ENCODE measurements at places on chromosomes 7 and 10. TPM values are rescaled to one million over a fixed set of nuclear protein-coding genes. Genes with fewer than 3 reads are reported as not detected.

Gene AKR1B15
- 1.8 TPM for total RNA-seq

Gene MEIG1
- total RNA-seq = not detected

Gene CHAT
- not detected for total RNA-seq

Gene LRIT1
- total RNA-seq = not detected

Gene OR6B1
- total RNA-seq = not detected

Gene GRB10
- total RNA-seq = 61.8 TPM

Gene TMEM225B
- total RNA-seq = 1.8 TPM

Gene RBP3
- not detected for total RNA-seq

Gene SEC31B
- total RNA-seq = 18.4 TPM

Gene IGF2BP3
- total RNA-seq = not detected

Gene MEST
- total RNA-seq = 75.6 TPM

Gene MINDY3
- 25.3 TPM for total RNA-seq

DNA sequence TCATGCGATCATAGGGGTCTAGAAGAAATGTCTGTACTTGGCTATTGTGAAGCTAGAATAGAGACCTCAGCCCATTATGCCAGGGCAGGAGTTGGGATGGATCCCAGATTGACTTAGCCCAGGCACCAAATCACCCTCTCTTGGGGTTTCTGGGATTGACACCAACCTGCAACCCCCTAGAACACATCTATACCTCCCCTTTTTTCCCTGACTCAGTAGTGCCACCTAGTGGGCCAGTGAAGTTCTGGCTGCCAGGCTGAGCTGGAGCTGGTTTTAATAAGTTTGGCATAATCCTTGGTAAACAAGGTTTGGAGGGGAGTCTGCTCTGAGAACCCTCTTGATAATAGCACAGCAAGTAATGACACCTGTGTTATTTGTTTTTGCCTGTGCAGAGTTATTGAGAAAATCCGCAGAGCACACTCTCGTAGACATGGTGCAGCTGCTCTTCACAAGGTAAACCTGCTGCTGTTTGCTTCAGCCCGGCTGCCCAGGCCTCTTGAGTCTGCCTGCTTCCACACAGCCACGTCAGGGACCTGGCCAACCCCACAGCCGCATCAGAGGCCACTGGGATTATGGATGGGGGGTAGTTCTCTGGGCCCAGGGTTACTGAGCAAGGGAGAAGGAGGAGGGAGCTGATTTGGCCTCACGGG lies 43.3 kb upstream of the NFKB2 start:
- H3K4me1 ChIP-seq = no peaks in the 10 kb centered on the region
- H3K27ac ChIP-seq = no peak overlapping the region
- H3K4me3 ChIP-seq = no peak overlapping the region
- H3K36me3 ChIP-seq = peaks cover 18% of the 10 kb centered on the region
- H3K27me3 ChIP-seq = no peaks in the 10 kb centered on the region

- no peak for DNase-seq
- H3K27me3 ChIP-seq = no peaks in the 10 kb centered on the region
- no peak overlapping the region for H3K27ac ChIP-seq
- no peak overlapping the region for H3K4me3 ChIP-seq
- H3K4me1 ChIP-seq = no peaks in the 10 kb centered on the region
- no peaks in the 10 kb centered on the region for H3K36me3 ChIP-seq
These were observed 74.6 kb upstream of the STRIP2 start for GRCh38 chr7:129359638-129360037.

- H3K36me3 ChIP-seq = no peaks in the 10 kb centered on the region
- no peak overlapping the region for H3K4me3 ChIP-seq
- no peaks in the 10 kb centered on the region for H3K27me3 ChIP-seq
- DNase-seq = no peak
- H3K4me1 ChIP-seq = peaks cover 4% of the 10 kb centered on the region
- H3K27ac ChIP-seq = no peak overlapping the region
These were observed 377.4 kb downstream of the MALRD1 start for GRCh38 chr10:19426034-19426433.

DNA sequence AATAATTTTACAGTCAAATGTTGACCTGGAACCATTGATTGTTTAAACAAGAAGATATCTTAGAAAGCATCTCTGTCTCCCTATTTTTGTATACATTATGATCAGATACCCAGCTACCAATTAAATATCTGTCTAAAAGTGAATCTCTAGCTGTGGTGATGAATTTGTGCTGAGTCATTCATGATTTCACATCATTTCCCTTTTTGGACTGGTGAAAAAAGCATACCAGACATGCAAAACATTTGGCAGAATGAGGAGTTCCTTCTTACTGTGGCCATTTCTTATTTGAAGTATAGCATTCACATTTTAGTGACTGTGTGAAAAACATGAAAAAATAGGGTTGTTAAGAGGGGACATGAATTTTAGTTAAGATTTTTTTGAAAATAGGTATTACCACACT lies 98.0 kb upstream of the GATA3 start:
- DNase-seq = no peak
- H3K4me3 ChIP-seq = no peak overlapping the region

DNA sequence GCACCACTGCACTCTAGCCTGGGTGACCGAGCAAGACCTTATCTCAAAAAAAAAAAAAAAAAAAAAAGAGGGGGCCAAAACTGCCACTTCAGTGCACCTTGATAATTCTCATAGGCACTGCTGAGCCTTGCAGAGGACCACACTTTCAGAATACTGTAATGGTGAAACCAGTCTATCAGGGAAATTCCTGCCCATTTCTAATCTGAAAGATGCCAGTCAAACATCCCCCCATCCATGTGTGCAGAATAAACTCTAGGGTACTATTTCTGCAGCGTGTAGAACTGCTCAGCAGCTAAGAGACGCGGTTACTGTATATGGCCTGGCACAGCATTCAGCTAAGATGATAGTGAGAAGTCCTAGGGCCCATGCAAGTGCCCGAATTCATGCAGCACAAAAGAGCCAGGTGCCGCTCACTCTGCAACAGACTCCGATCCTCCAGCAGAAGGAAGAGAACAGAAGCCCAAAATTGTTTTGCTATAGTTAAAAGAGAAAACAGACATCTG lies 286.8 kb upstream of the KLF14 start:
- H3K27me3 ChIP-seq = no peaks in the 10 kb centered on the region
- peaks cover 95% of the 10 kb centered on the region for H3K4me1 ChIP-seq
- no peak for DNase-seq
- no peaks in the 10 kb centered on the region for H3K36me3 ChIP-seq
- H3K4me3 ChIP-seq = no peak overlapping the region

GRCh38 chr10:71747551-71748523 lies 25.5 kb downstream of the VSIR start:
- H3K27me3 ChIP-seq = no peaks in the 10 kb centered on the region
- peaks cover 33% of the 10 kb centered on the region for H3K4me1 ChIP-seq
- H3K27ac ChIP-seq = peak overlapping the region; percentile 41
- no peak overlapping the region for H3K4me3 ChIP-seq

GRCh38 chr7:96217147-96217546 lies 104.8 kb downstream of the SLC25A13 start:
- H3K36me3 ChIP-seq = no peaks in the 10 kb centered on the region
- H3K27me3 ChIP-seq = no peaks in the 10 kb centered on the region
- H3K4me3 ChIP-seq = no peak overlapping the region
- H3K27ac ChIP-seq = no peak overlapping the region

GRCh38 chr7:130490888-130491804 lies 739 bp upstream of the MEST start:
- peak overlapping the region; percentile 33 for H3K4me3 ChIP-seq
- peaks cover 5% of the 10 kb centered on the region for H3K4me1 ChIP-seq
- no peaks in the 10 kb centered on the region for H3K36me3 ChIP-seq
- H3K27ac ChIP-seq = no peak overlapping the region

GRCh38 chr10:57964351-57964750 lies 303.3 kb downstream of the IPMK start:
- H3K4me1 ChIP-seq = no peaks in the 10 kb centered on the region
- no peaks in the 10 kb centered on the region for H3K36me3 ChIP-seq
- no peak overlapping the region for H3K4me3 ChIP-seq
- no peak overlapping the region for H3K27ac ChIP-seq
- no peak for DNase-seq
- H3K27me3 ChIP-seq = no peaks in the 10 kb centered on the region

DNA sequence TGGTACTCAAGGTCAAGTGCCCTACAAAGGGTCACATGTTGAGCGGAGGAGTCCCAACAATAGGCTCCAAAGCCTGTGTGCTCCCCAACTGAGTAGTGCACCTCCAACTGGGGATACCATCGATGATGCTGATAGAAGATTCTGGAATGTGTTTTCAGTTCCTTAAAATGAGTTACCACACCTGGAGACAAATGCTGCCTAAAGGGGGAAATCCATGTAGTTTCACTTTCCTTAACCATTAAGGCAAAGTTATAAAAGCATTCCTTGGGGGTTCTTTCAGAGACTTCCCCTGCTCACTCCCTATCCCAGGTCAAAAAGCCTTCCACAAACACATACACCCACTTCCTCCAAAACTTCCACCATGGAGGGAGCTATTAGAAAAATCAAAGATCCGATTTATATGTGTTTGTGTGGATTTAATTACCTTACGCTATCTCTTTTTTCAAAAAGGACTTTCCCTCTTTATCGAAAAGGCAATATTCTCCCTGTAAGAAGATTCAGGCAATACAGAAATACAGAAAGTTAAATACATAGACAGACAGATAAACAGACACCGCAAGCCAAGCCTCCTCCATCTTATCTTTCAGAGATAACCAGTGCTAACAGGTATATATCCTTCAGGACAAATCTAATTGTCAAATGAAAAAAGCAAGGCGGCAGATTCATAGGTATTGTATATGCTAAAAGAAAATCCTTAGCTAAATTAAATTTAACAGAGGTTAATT lies 135.9 kb upstream of the ASAH2 start:
- H3K4me3 ChIP-seq = no peak overlapping the region
- DNase-seq = no peak
- no peak overlapping the region for H3K27ac ChIP-seq
- no peaks in the 10 kb centered on the region for H3K4me1 ChIP-seq
- no peaks in the 10 kb centered on the region for H3K36me3 ChIP-seq

- H3K27me3 ChIP-seq = no peaks in the 10 kb centered on the region
- no peak for DNase-seq
- peak overlapping the region; percentile 19 for H3K27ac ChIP-seq
- peaks cover 4% of the 10 kb centered on the region for H3K4me1 ChIP-seq
- no peaks in the 10 kb centered on the region for H3K36me3 ChIP-seq
These were observed 98.8 kb downstream of the PFKFB3 start for GRCh38 chr10:6301488-6302075.

DNA sequence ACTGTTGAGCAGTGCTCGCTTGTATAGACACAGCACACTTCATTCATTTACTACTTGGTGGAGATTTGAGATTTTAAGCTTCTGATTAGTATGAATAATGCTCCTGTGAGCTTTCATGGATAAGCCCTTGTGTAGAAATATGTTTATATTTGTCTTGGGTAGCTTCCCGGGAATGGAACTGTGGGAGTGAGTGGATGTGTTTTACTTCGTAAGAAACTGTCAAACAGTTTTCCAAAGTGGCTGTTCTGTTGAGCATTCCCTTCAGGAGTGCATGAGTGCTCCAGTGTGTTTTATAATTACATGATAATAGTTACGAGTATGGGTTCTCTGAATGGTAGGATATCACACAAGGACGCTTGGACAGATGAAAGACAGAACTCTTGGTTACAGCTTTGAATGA lies 49.4 kb downstream of the VWC2 start:
- H3K4me1 ChIP-seq = no peaks in the 10 kb centered on the region
- no peaks in the 10 kb centered on the region for H3K36me3 ChIP-seq
- H3K4me3 ChIP-seq = no peak overlapping the region
- H3K27me3 ChIP-seq = no peaks in the 10 kb centered on the region

GRCh38 chr7:108367946-108368345 lies 88.3 kb downstream of the NRCAM start:
- no peaks in the 10 kb centered on the region for H3K4me1 ChIP-seq
- H3K27ac ChIP-seq = no peak overlapping the region
- no peak overlapping the region for H3K4me3 ChIP-seq
- DNase-seq = no peak
- no peaks in the 10 kb centered on the region for H3K27me3 ChIP-seq

- H3K27ac ChIP-seq = no peak overlapping the region
- no peak overlapping the region for H3K4me3 ChIP-seq
- no peaks in the 10 kb centered on the region for H3K27me3 ChIP-seq
- no peaks in the 10 kb centered on the region for H3K36me3 ChIP-seq
- H3K4me1 ChIP-seq = no peaks in the 10 kb centered on the region
These were observed 659.2 kb upstream of the GALNT17 start for GRCh38 chr7:70472601-70473237.

DNA sequence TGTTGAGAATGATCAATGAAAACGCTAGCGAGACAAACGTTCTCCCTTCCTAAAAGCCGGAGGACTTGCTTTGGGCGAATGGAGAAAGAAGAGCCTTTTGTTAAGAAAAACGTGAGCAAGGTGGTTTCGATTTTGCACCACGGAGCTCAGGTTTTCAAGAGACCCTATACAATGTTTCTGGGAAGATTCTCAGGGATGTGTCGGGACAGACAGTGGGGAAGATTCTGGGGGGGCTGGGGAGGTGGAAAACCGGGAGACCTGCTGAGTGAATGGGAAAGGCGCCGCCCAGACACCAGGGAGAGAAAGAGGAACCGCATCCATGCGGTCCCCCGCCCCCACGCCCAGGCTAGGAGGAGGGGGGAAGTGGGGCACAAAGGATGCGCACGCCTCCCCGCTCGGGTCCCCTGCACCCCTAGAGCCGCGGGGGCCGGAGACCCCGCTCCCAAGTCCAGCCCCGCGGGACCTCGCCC lies 745 bp downstream of the YWHAG start:
- H3K36me3 ChIP-seq = no peaks in the 10 kb centered on the region
- DNase-seq = peak; percentile 60
- peaks cover 16% of the 10 kb centered on the region for H3K4me1 ChIP-seq
- peak overlapping the region; percentile 99 for H3K4me3 ChIP-seq

- no peak overlapping the region for H3K27ac ChIP-seq
- no peaks in the 10 kb centered on the region for H3K4me1 ChIP-seq
- peaks cover 5% of the 10 kb centered on the region for H3K36me3 ChIP-seq
- no peaks in the 10 kb centered on the region for H3K27me3 ChIP-seq
- DNase-seq = no peak
These were observed 47.3 kb upstream of the BHLHA15 start for GRCh38 chr7:98163704-98164494.

- no peaks in the 10 kb centered on the region for H3K27me3 ChIP-seq
- no peak overlapping the region for H3K4me3 ChIP-seq
- H3K4me1 ChIP-seq = no peaks in the 10 kb centered on the region
- DNase-seq = no peak
- H3K36me3 ChIP-seq = no peaks in the 10 kb centered on the region
- no peak overlapping the region for H3K27ac ChIP-seq
These were observed 6.4 kb downstream of the ANTXRL start for GRCh38 chr10:46293228-46293627.

DNA sequence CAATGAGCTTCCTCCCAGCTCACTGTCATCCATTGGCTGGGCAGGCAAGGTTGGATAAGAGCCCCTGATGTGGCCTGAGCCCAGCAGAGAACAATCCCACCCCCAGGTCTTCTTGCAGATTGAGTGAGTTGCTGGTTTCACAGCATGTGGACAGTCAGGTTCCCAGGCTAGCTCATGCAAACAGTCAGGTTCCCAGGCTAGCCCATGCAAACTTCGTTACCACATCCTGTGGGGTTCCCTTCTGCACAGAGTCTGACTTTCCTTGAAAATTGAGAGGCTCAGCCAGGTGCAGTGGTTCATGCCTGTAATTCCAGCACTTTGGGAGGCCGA lies 67.1 kb downstream of the TMEM130 start:
- no peak overlapping the region for H3K27ac ChIP-seq
- no peak for DNase-seq
- H3K36me3 ChIP-seq = no peaks in the 10 kb centered on the region
- no peaks in the 10 kb centered on the region for H3K27me3 ChIP-seq
- H3K4me1 ChIP-seq = no peaks in the 10 kb centered on the region
- no peak overlapping the region for H3K4me3 ChIP-seq

- peak; percentile 3 for DNase-seq
- H3K27me3 ChIP-seq = no peaks in the 10 kb centered on the region
- H3K4me1 ChIP-seq = peaks cover 4% of the 10 kb centered on the region
- peak overlapping the region; percentile 59 for H3K27ac ChIP-seq
These were observed 27.9 kb downstream of the WIPI2 start for GRCh38 chr7:5217851-5218331.

Data from tibial nerve (tissue), 4 donors.